ENCODE measurements at places on chromosomes 1 and 21.

DNA sequence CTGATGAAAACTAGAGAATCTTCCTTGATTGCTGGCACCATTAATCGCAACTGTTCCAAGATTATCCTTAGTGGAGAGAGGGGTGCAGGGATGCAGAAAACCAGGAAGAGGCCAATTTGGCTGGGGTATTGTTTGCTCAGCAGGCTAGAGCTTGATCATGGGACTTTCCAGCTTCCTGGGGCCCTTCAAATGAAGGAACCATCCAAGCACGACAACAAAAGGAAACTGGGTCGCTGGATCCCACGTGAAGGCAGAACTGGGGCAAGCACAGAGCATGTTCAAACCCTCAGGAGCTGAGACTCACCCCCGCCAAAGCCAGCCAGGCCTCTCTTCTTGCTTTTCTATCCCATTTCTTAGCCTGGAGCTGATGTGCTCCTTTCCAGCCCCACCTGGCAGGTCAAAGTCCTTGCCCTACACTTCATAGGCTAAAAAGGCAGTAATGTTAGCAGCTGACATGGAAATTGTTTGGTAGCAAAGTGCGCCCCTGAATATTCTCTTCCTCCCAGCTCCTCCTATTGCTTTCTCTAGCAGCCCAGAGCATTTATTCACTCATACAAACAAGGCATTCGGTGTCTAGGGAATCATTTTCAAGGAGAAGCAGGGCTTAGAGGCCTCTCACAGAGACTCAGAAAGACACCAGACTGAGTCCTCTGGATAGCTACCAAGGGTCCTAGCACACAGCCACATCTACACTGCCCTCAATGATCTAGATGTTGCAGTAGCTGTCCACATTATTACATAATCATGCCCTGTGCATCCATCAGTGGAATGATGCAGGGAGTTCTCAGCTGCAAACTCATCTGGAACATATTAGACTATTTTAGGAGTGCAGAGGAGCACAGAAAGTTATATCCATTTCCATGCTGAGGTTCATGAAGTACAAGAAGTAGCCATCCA, 11.5 kb downstream of the KCNA2 start:
- DNase-seq = no peak

DNA sequence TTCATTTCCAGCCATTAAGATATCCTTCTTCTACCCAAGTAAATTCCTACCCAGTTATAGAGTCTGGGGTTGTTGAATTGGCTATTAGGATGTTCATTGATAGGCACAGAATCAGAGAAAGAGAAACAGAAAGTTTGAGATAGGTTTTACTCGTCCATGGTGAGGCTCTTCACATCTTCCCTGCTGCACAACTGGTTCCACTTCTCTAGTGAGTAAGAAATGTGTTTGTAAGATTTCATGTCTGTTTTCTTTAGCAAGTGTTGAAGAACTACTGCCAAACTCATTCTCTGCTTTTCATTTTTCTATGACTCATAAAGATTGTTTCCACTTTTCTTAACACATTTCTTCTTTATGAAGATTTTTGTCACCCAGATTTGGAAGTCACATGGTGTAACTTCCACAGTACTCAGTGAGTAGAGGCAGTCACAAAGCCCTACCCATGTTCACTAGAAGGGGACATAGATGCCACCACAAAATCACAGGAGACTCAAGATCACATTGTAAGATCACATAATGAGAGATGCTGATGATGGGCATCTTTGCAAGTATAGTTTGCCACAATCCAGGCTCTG, 152.3 kb downstream of the SNX7 start:
- no peak for DNase-seq

DNA sequence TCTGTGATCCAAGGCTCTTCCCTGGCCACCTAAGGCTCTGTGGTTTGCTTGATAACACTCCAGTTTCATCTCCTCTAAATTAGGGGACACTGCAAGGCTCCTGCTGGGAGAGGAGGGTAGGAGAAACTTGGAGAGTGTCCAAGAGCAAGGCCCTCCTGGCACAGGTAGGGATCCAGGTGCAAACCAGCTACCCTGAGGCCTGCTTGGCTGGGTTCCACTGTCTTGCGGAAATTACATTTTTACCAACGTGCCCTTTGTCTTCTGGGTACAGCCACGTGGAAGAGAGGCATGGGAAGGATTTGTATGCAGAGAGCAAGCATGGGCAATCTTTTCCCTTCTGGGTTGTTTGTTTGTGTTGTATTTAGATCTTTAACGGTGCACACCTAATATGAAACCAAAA, 132.5 kb downstream of the PRDM2 start:
- DNase-seq = no peak

DNA sequence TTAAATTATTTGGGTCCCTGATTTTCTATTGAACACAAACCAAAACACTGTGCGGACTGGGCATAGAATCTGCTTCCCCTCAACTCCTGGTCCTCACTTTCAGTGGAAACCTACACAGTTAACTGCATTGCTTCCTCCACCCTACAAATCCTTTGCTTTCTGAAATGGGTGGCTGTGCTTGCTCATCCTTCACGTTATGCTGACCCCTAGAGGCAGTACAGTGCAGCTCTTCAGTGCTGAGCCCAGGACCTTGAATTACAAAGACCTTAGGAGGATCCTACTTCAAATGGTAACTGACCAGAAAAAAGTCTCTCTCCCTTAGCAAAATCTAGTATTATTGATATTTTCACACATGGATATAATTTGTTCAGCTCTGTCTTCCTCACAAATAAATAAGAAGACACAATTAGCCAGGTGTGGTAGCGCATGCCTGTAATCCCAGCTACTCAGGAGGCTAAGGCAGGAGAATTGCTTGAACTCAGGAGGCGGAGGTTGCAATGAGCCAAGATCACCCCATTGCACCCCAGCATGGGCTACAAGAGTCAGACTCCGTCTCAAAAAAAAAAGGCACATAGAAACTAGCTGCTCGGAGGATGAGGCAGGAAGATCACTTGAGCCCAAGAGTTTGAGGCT, 63.4 kb upstream of the L1TD1 start:
- no peak for DNase-seq
